Caudate nucleus (tissue), 63 donors: ENCODE measurements at places on chromosomes 7 and 10.

DNA sequence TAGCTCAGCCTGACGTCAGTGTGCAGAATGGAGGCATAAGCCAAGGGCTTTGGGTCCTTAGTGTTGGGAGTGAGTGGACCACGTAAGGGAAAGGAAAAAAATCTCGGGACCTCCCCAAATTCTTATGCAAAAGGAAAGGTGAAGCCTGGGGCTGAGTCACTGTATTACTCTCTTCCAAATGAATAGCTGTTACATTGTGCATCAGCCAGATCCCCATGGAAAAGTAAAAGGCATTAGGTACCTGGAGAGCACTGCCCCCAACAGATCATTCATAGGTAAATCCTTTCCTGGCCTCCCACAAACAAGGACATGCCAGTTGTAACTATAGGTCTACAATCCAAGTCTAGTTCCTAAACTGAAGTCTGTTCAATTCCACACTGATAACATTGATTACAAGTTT, 170.5 kb downstream of the C1GALT1 start:
- no peak for DNase-seq

GRCh38 chr10:3780021-3780770, 4.8 kb downstream of the KLF6 start:
- DNase-seq, result no peak

GRCh38 chr7:12229046-12229445, 18.0 kb downstream of the TMEM106B start:
- DNase-seq, result no peak

GRCh38 chr10:25175527-25176420, 973 bp downstream of the GPR158 start:
- DNase-seq, result peak; percentile 45
